ENCODE measurements at places on chromosomes 2 and 18.

DNA sequence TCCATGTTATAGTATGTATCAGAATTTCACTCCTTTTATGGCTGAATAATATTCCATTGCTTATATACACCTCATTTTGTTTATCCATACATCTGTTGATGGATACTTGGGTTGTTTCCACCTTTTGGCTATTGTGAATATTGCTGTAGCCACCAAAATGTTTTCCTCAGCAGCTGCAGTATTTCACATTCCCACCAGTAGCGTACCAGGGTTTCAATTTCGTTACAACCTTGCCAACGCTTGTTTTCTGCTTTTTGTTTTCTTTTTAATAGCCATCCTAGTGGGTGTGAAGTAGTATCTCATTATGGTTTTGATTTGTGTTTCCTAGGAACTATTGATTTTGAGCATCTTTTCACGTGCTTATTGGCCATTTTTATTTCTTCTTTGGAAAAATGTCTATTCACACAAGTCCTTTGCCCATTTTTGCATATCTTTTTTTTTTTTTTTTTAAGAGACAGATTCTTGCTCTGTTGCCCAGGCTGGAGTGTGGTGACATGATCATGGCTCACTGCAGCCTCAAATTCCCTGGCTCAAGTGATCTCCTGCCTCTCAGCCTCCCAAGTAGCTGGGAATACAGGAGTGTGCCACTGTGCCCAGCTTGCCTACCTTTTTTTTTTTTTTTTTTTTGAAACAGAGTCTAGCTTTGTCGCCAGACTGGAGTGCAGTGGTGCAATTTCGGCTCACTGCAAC, 14.2 kb downstream of the UBXN2A start:
- no peak for DNase-seq

DNA sequence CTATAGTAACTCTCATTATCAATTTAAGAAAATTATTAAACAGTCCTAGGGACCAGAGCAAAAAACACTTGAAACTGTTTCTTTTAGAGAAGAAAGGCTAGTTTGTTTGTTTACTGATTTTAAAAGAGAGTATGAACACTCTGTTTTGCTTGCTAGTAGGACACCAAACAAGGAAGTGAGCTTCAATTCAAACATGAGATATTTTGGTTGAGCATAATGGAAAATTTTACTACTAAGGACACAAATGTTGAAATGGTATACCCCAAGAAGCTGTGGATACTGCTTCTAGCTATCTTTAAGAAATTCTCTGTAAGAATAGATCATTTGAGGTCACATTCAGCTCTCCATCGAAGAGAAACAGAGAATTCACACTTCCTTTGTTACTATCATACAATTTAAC, 216.3 kb upstream of the SMAD7 start:
- DNase-seq, result no peak

GRCh38 chr2:26605999-26606846, 34.9 kb downstream of the CIB4 start:
- no peak for DNase-seq

- no peak for DNase-seq
These were observed 35.4 kb upstream of the WIPF1 start for GRCh38 chr2:174632841-174633622.

GRCh38 chr2:29004755-29005154, 23.7 kb downstream of the TOGARAM2 start:
- no peak for DNase-seq
